SK-MEL-5 (cell line): ENCODE measurements at places on chromosomes 4 and X. TPM values are rescaled to one million over a fixed set of nuclear protein-coding genes. Genes with fewer than 3 reads are reported as not detected.

The FRMD7 gene
- 0.05 TPM in 1 of 2 replicates, not detected in the other for total RNA-seq

The AMBN gene
- total RNA-seq: 0.13 TPM in 1 of 2 replicates, not detected in the other

The RXFP1 gene
- 0.24 TPM in 1 of 2 replicates, not detected in the other for total RNA-seq

The CXCR3 gene
- not detected in 2 replicates for total RNA-seq

The CTAG2 gene
- 0.29 and 1.0 TPM in 2 replicates for total RNA-seq

The TKTL1 gene
- 0.42 TPM in 1 of 2 replicates, not detected in the other for total RNA-seq

The ATP6AP2 gene
- 115 and 117 TPM in 2 replicates for total RNA-seq

The NWD2 gene
- not detected in 2 replicates for total RNA-seq

The EXOC1L gene
- total RNA-seq: not detected in 2 replicates

The DAPP1 gene
- total RNA-seq: not detected in 2 replicates

The CLDN22 gene
- not detected in 2 replicates for total RNA-seq

The NXF2B gene
- 0.13 and 0.16 TPM in 2 replicates for total RNA-seq

The HPSE gene
- total RNA-seq: 5.7 and 7.4 TPM in 2 replicates

DNA sequence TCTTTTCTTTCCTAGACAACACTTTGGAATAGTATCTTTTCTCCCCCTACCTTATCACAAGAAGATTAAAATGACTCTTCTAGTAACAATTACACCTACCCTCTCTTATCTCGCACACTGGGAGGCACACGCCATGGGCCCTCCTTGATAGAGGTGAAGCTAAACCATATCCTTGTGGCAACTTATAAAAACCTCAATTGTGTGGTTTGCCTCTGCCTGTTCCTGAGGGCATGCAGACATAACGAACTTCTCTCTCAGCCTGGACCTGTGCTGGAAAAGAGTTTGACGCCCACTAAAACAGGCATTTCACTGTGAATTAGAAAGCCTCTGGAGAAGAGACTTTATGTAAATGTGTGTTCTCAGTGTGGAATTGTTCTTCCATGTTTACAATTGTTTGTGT is 141.2 kb downstream of the NDST3 start:
- peak; percentile 75 for DNase-seq

- DNase-seq: no peak
Observed at GRCh38 chr4:150315691-150316090, 237.4 kb downstream of the DCLK2 start.

DNA sequence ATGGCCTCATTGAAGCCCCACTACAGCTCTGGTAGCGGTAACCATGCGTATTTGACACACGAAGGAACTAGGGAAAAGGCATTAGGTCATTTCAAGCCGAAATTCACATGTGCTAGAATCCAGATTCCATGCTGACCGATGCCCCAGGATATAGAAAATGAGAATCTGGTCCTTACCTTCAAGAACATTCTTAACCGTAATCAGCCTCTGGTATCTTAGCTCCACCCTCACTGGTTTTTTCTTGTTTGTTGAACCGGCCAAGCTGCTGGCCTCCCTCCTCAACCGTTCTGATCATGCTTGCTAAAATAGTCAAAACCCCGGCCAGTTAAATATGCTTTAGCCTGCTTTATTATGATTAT is 876 bp downstream of the HPRT1 start:
- DNase-seq: peak; percentile 4

GRCh38 chr4:77220828-77221613 is 64.0 kb downstream of the CCNG2 start:
- no peak for DNase-seq

GRCh38 chr4:65089666-65090065 is 580.6 kb downstream of the EPHA5 start:
- peak; percentile 78 for DNase-seq

DNA sequence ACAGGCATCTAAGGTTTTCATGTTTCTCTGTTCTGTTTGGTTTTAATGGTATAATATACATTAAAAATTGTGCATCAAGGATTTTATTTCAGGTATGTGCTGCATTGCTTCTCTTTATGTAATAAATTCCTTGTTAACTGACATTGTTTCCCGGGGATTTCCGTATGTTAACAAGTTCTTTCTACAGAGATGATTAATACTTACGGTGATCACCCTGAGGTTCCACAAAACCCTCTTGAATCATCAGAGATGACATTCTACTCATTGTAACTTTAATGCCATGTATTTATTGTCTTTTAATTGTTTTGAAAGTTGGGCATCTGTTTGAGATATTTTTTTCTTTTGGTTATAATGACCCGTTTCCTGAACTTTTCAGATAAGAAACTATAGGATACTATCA is 37.5 kb downstream of the ARHGAP10 start:
- DNase-seq: no peak

DNA sequence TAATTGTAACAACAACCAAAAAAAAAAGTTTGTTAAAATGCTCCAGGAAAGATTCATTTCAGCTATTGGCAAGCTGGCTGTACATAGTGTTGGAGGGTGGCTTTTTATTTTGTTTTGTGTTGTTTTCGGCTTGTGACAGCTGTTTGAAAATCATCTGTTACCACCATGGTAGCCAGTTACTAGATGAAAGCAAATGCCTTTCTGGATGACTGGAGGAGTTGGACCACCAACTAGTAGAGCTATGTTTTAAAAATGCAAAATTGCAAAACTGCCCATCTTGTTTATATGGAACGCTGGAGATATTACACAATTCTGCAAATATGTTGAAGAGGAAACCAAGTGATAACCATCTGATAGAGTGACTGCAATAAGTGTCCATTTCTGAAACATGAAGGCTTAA is 53.2 kb upstream of the TNIP3 start:
- DNase-seq: no peak

GRCh38 chr4:101761405-101761804 is 29.1 kb upstream of the BANK1 start:
- no peak for DNase-seq

GRCh38 chrX:1391707-1392375 is at the start of gene SLC25A6:
SLC25A6 (minus strand) TSS chrX:1392113; CDS start chrX:1392009, 104 bp downstream.
- peak; percentile 92 for DNase-seq

DNA sequence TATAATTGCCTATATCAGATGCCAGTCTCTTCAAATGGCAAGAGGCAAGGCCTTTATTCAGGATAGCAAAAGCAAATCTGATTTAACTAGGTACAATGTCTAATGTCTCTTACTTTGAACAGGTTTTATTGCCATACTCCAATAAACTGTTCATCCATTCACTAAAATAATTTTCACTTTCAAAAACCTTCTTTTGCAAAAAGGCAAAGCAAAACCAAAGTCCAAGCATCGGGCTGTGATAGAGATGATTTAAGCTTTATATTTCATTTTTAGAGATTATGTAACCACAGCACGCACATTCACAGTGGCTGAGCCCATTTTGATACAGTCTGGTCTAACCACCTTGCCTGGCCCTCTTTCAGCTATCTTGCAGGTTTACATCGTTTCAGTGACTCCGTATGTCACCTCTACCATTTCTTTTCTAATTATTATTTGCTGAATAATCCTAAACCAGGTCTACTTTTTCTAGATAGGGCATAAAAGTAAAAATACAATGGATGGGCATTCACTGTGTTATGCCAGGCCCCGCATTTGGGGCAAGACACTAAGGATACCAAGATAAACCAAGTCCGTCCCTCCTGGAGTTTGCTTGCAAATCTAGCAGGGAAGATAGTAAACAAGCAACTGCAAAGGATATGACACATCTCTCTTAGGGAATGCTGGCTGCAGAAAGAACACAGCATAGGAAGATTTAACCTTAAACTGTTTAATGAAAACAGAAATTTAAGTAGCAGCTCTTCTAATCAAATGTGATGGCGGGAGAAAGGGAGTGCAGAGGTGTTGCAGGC is 1.8 kb downstream of the CASP3 start:
- no peak for DNase-seq

DNA sequence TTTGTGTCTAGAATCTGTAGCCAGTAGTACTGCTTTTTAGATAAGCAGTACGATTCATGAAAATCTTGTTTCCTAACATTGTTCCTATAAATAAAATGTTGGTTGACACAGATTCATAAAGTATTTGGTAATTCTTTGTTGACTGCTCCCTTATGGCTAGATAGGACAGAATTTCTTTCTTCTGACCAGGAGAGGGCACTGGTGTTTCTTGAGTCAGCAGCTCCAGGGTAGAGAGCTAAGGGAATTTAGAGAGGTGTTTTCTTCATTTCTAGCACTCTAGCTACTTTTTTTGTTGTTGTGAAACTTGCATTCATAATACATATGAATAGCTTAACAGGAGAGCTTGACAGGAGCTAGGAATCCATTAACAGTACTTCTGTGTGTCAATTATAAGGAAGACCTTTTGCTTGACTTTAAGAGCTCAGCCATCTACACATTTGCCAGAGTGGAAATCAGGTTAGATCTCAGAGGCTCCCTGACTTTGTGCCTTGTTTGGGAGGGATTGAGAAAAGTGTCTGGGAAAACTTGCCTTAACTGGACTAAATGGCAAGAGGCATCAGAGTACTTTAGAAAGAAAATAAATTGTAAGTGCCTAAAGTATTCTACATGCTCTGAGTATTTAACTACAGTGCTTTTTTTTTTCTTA is 756.1 kb downstream of the SH3BGRL start:
- DNase-seq: peak; percentile 54

DNA sequence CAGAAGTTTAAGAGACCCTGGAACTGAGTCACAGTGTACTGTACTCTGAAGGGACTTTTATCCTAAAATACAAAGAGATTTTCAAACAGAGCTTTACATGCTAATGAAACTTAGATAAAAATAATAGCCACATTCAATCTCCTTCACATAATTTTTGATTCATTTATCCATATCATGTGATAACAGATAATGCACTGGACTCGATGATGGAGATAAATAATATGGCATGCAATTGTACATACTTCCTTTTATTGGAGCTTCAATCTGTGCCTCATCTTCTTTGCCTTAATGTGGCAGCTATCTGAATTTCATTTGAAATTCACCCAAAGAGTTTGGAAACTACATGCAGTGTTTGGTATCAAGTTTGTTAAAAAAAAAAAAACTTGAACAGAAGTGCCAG is 390.6 kb downstream of the CFAP47 start:
- no peak for DNase-seq

GRCh38 chr4:150305995-150306394 is 227.8 kb downstream of the DCLK2 start:
- no peak for DNase-seq

- peak; percentile 49 for DNase-seq
Observed at GRCh38 chr4:52982255-52982945, 120.3 kb downstream of the RASL11B start.

DNA sequence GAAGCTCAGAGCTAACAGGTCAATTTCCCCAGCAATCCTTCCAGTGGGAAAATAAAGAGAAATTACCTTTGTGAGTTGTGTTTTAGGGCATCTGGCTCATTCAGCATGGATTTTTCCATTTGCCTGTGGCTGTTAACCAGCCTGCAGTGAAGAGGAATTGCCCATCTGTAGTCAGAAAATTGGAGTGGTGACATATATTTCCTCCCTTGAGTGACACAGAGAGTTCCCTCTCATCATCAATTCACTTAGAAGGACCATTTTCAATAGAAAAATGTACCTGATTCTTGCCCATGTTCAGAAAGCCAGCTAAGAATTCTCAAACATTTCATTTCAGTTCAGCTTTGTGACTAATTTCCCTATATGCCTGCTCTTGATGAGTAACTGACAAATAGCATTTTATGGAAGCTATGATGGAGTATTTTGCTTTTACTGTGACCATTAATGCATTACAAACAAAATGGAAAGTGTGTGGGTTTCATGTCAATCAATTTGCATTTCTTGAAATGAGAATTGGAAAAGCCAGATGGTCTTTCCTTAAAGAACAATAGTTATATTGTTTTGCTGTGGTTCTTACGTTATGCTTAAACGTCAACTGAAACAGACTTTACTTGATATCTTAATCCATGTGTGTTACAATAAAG is 155.8 kb downstream of the NWD2 start:
- peak; percentile 81 for DNase-seq

DNA sequence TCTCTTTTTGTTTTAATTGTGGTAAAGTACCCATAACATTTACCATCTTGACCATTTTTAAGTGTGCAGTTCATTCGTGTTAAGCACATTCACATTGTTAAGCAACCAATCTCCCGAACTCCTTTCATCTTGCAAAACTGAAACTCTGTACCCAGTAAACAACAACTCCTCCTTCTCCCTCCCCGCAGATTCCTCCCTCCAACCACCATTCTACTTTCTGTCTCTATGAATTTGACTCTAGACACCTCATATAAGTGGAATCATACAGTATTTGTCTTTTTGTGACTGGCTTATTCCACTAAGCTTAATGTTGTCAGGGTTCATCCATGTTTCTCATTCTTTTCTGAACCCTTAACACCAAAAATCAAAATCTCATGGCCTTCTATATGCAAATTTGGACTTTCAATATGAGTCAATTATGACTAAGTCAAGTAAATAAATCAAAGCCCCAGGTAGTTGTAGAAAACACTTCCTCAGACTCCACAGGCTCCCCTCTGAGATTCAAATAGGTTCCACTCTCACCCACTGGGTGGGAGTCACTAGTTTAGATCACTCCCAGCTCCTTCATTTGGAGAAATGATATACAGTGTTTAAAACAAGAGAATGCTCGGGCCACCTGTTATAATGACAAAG is 9.8 kb upstream of the RTL5 start:
- no peak for DNase-seq

DNA sequence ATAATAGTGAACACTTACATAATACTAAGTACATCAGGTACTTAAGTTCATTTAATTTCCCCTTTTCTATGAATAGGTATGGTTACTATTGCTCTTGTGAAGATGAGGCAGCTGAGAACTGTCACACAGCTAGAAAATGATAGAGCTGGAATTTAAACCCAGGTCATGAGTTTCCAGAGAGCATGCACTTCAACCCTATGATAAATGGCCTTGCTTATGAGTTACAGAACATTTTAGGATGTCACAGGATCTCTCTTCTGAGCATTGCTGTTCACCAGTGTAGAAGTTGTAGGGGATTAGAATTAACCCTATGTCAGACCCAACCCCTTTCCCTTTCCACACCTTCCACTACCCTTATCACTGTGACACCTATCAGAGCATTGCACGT is 46.5 kb upstream of the TMEM33 start:
- DNase-seq: no peak
